ENCODE measurements at places on chromosomes 7 and 10.

- DNase-seq, result no peak
Measured at GRCh38 chr7:140316165-140316661, 82.1 kb downstream of the SLC37A3 start.

- DNase-seq, result no peak
Measured at GRCh38 chr10:4533621-4534020, 292.4 kb upstream of the AKR1E2 start.

- no peak for DNase-seq
Measured at GRCh38 chr7:113819474-113819873, 99.3 kb downstream of the PPP1R3A start.

DNA sequence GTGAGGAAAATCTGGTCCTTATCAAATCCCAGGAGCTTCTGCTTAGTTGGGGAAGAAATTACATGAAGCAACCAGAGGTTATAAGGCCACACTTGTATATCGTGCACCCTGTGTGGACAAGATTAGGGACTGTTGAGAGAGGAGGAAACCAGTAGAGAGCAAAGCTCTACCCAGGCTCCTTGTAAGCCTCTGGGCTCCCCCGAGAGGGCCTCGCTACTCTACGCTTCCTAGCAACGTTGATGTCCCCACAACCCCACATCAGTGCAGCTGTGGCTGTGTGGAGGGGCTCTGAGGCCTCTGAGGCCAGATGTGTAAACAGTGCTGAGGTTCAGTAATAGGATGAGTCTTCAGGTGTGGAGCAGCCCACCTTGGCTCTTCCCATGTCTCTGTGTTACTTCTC, 16.0 kb downstream of the HIF1AN start:
- DNase-seq, result no peak

- peak; percentile 4 for DNase-seq
Measured at GRCh38 chr7:4659551-4660286, 22.4 kb upstream of the FOXK1 start.

- DNase-seq, result no peak
Measured at GRCh38 chr7:50783801-50784507, 1.3 kb upstream of the GRB10 start.

DNA sequence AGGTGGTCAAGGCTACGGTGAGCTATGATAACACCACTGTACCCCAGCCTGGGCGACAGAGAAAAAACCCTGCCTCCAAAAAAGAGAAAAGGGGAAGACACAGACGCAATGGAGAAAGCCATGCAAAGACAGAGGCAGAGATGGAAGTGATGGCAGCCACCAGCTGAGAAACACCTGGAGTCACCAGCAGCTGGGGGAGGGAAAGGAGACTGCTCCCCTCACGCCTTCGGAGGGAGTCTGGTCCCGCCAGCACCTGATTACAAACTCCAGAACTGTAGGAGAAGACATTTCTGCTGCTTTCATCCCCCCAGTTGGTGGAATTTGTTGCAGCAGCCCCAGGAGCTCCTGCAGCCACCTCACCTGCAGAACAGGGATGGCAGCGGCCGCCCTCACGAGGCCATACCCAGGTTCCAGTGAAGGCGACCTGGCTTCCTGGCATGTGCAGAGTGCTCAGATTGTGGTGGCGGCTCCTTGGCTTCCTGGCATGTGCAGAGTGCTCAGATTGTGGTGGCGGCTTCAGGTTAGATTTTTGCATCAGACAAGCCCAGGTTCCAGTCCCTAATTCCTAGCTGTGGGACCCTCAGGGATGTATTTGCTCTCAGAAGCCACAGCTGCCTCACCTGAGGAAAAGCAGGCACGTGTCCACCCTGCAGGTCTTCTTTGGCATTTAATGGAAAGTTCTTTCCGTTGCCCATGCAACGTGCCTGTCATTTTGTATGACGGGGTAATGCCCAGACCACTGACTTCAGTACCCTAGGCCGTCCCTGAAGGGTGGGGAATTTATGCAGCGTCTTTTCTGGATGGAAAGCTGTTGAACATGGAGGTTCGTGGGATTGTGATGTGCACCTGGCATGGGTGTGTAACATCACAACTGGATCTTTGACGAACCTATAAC, 182.9 kb downstream of the EBF3 start:
- DNase-seq, result no peak

DNA sequence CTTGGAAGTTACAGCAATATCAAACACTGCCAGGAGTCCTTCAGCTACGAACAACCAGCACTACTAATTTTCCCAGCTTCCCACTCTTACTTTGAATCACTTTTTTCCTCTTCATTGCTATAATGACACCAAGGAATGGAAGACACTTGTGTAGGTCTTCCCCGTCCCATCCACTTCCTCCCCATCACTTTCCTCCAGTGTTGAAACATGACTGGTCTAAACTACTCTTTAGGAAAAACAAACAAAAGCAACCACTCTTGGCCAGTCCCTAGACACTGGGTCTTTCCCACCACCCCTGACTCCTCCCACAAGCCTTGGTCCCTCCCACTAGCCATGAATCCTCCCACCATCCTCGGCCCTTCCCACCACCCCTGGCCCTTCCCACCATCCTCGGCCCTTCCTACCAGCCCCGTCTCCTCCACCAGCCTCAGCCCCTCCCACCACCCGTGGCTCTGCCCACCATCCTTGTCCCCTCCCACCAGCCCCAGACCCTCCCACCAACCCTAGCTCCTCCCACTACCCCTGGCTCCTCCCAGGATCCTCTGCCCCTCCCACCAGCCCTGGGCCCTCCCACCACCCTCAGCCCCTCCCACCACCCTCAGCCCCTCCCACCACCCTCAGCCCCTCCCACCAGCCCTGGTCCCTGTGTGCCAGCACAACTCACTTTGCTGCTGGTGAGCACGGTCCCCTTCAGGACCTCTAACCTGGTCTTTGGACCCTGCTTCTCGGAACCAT, 68.5 kb downstream of the CXCL12 start:
- no peak for DNase-seq

- peak; percentile 36 for DNase-seq
Measured at GRCh38 chr7:84248267-84248666, 53.7 kb upstream of the SEMA3A start.

GRCh38 chr10:8056871-8057331, 2.4 kb downstream of the GATA3 start:
- DNase-seq, result no peak

- no peak for DNase-seq
Measured at GRCh38 chr7:11573128-11573750, 258.8 kb downstream of the THSD7A start.

GRCh38 chr7:132933072-132933458, 148.8 kb downstream of the CHCHD3 start:
- no peak for DNase-seq

DNA sequence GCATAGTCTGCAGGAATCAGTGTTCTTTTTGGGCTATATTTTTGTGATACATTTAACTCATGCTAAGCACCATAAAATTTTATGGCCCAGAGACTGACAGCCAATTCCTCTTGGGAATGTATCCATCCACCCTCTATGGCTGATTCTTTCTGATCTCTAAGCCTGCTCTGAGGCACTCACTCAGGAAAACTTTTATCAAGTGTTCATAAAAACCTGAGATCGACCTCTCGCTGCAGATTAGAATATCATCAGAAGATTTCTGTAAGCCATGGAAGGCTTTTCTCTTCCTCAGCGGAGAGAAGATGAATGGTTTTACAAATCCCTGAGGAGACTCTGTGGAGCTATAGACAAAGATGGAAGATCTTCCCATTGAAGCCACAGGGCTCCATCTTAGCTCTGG, 489.8 kb upstream of the GHITM start:
- DNase-seq, result no peak

- DNase-seq, result no peak
Measured at GRCh38 chr10:71303569-71303907, 15.5 kb upstream of the SLC29A3 start.

DNA sequence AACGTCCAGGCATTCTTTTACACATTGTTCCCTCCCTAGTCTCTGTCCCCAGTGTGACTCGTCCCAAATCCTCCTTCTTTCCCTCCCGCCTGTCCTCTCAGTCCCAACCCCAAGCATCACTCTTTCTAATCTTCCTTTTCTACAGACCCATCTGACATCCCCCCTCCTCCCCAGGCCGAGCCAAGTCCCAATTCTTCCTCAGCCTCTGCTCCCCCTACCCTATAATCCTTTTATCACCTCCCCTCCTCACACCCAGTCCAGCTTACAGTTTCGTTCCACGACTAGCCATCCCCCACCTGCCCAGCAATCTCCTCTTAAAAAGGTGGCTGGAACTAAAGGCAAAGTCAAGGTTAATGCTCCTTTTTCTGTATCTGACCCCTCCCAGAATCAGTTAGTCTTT, 95.1 kb downstream of the MACC1 start:
- no peak for DNase-seq

GRCh38 chr10:82888809-82889455, 1013.9 kb downstream of the NRG3 start:
- no peak for DNase-seq

DNA sequence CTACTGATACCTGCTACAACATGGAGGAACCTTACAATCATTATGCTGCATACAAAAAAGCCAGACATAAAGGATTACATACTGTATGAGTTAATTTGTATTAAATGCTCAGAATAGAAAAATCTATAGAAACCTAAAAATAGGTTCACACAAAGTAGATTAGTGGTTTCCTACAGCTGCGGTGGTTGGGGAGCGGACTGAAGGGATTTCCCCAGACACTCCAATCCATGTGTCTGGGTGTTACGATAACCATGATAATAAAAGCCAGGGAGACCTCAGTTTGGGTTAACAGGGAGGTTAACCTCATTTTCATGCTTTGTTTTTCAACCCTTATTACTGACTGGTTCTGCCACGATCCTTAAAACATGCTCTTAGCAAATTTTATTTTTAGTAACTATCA, 355.9 kb downstream of the KCNMA1 start:
- no peak for DNase-seq

DNA sequence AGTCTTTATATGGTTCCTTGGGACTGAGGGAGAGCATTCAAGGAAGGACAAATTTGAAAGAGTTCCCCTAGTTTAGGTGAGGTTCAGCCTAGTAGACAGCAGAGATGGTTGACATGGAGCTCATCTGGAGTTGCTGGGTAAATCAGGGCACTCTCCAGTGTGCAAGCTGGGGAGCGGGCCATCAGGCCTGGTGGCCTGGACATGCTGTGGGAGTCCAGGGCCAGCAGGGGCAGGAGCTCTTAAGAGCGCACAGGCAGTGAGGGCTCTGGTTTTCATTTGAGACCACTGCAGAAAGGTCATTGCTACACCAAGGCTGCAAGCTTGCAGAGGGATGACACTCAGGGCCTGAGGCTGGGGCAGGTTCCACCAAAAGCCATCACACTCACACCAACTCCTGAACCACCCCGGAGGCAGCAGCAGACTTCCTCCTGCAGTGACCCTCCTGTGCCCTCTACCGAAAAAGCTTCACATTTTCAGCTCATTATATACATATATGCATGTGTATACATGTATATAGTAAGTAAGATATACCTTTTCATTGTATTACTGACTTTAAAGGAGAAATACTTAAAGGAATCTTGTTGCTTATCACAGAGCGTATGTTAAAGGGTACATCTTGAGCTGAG, 39.5 kb downstream of the STEAP1B start:
- no peak for DNase-seq

DNA sequence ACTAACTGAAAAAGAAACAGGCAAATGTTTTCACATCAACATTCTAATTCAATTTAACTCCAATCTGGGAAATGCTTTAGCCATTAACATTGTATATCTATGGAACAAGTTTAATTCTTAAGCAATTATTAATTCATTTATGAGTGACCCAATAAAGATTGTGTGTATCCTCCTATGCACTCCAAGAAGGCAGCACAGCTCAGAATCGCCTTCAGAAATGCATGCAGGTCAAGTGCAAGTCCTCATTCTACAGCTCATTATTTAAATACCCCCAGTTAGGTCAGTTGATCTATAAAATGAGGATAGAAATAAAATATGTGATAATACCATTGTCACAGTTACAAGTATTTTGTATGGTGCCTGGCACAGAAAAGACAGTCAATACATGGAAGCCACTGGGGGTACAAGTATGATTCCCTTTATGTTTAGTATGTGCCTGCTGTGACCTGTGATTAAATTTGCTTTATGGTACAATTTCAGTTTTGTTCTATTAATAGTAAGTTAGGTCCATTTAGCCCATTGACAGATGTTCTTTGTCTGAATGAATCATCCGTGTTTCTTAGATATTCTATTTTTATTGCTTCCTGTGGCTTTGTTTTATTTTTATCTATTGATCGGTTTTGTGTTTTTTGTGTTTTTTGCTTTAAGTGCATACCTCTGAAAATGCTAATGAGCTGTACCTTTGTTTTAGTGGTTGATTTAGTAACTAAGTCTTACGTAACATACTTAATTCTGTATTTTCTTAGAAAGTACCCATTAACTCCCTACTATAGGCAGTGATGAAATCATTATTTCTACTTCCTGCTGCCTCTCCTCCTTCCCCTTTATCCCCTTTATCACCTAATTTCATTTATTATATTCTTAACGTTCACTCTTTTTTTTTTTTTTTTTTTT, 42.8 kb downstream of the CPXM2 start:
- no peak for DNase-seq

- DNase-seq, result no peak
Measured at GRCh38 chr10:117710181-117710798, 167.7 kb downstream of the EMX2 start.

- DNase-seq, result no peak
Measured at GRCh38 chr10:30052062-30052461, 7.3 kb downstream of the JCAD start.

- DNase-seq, result no peak
Measured at GRCh38 chr7:231030-231857, 38.9 kb downstream of the FAM20C start.

GRCh38 chr10:79274279-79275104, 72.8 kb upstream of the PPIF start:
- DNase-seq, result peak; percentile 27

GRCh38 chr7:53383131-53383530, 347.7 kb downstream of the POM121L12 start:
- no peak for DNase-seq

DNA sequence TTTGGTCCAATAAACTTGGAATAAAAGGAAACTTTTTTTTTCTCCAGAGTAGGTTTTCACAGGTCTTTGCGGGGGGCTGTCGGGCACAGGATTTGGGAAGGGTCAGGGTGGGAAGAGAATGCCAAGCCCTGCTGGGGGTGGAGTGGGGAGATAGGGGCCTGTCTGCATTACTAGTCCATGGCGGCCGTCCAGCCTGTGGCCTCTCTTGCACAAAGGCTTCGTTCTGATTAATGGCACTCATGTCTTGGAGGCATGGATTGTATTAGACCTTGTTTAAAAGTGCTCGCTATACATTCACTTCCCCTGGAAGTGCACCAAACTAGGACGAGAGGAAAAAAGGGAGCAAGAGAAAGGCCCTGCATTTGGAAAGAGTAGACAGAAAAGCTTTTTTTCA, 37.2 kb downstream of the LRMDA start:
- DNase-seq, result no peak

GRCh38 chr7:43700059-43700501, 29.2 kb downstream of the COA1 start:
- peak; percentile 80 for DNase-seq

- DNase-seq, result no peak
Measured at GRCh38 chr7:28957064-28957750, 923 bp downstream of the TRIL start.

GRCh38 chr10:12191715-12192114, 4.0 kb downstream of the NUDT5 start:
- no peak for DNase-seq

- DNase-seq, result no peak
Measured at GRCh38 chr7:44273681-44274622, 51.4 kb downstream of the CAMK2B start.

GRCh38 chr10:71048971-71049615, 160.7 kb upstream of the PCBD1 start:
- DNase-seq, result no peak
